Stimulated activated CD4-positive, alpha-beta T cell treated with anti-CD3 and anti-CD28 coated beads, Interleukin-4, amount 100 ng/mL, for 24 hours (primary cell): ENCODE measurements at places on chromosomes 1 and 21.
A peak's percentile ranks its signal among the peaks of the same experiment; 100 is the strongest.

GRCh38 chr1:92484472-92485380, 2.0 kb downstream of the GFI1 start:
- peak; percentile 76 for DNase-seq

GRCh38 chr1:115041654-115042053, 12.0 kb downstream of the TSHB start:
- no peak for DNase-seq

DNA sequence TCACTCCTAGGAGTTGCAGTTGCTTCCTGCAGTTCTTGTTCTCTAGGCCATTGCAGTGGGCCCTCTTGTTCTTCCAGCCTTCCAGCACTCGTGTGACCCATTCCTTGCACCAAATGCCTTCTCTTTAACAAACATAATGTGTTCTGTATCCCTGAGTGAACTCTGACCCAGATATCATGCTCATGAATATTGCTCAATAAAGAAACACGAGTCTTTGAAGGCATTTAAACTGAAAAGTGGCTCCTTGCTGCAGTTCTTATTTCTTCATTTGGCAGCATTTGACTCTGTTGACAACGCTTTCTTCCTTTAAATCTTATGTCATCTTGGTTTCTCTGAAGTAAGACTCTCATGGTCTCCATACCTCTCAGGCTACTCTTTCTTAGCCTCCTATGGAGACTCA, 100.7 kb upstream of the PDE4B start:
- DNase-seq, result no peak

- no peak for DNase-seq
Measured at GRCh38 chr1:84260852-84261518, 40.5 kb upstream of the SAMD13 start.

DNA sequence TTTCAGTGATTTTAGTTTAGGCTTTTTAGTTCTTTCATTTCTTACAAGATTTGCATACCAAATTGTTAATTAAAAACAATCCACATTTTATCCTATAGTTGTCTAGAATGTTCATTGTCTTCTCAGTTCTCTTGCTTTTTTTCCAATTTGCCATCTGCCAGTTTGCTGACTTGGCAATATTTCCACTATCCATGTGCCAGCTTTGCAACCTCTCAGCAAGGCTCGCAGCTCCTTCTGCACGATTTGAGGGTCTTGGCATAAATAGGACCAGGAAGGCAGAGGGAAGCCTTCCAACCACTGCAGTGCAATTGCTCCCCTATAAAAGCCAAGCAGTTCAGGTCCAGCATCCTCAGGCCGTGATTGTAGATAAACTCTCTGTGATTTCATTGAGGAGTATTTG, 306.8 kb upstream of the FMN2 start:
- DNase-seq, result no peak

DNA sequence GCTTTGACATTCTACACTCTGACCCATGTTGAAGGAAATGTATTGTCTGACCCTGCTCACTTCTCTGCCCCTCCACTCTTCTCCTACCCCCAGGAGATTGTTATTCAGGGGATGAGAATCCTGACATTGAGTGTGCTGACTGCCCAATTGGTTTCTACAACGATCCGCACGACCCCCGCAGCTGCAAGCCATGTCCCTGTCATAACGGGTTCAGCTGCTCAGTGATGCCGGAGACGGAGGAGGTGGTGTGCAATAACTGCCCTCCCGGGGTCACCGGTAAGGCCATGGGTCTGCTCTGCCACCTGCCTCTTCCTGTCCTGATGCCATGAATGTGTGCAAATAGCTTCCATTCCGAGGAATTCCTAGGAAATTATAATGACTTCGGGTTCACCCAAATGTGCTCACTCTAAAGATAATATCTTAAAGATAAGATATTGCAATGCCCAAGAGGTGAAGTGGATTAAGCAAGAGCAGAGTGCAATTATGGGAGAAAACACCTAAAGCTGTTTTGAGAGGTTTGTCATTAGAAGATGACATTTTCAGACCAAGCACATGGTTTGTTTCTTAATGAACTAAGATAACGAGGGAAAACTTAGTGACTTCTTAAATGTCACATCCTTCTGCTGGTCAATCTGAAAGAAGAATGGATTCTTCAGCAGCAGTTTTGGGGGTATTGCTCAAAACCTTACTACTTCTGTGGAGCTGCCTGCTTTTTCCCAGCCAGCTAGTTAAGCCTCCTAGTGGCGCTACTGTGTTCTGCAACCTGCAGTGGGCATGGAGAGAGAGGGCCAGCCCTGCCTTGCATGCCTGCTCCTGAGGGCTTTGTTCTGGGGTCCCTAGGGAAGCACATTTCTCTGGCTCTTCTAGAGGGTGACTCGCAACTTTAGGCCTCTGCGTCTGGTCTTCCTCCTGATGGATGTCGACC, 41.6 kb downstream of the LAMC2 start:
- peak; percentile 24 for DNase-seq

- no peak for DNase-seq
Measured at GRCh38 chr1:119676571-119677206, 28.6 kb upstream of the ZNF697 start.

DNA sequence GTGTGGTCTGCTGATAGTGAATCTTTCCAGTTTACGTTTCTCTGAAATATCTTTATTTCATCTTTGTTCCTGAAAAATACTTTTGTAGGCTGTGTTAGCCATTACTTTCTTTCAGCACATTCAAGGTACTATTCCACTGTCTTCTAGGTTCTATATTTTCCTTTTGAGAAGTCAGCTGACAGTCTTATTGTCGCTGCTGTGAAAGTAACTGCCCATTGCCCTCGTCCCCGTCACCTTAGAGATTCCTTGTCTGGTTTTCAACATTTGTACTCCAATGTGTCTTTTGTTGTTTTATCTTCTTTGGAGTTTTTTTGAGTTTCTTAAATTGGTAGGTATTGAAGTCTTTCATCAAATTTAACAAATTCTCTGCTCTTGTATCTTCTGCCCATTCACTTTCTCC, 19.8 kb upstream of the MX2 start:
- no peak for DNase-seq

GRCh38 chr1:155062702-155063411, 683 bp upstream of the EFNA4 start:
- peak; percentile 77 for DNase-seq

DNA sequence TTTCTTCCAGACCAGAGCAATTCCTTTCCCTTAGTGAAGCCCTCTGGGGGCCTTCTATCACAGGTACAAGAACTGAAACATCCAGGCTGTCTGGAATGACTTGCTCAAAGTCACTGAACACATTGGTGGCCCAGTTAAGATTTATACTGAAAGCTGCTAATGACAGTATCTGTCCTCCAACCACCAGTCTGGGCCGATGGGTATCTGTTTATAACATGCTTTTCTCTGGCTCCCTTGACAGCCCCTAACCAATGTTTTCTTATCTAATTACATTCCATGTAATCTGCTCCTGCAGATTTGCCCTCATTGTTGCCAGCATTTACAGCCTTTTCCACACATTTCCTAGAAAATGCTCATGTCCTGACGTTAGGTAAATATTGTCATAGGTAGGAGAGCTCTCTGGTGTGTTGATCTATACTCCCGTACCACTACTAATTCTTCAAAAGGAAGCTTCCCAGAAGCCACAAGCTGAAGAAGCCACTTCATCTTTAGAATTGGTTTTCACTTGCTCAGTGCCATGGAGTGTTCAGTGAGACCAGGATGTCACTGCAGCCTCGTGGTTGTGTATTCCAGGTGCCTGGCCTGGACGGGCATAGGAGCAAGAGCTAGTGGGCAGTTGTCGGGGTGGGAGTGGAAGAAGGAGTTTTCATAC, 163.9 kb downstream of the TSEN15 start:
- DNase-seq, result no peak

GRCh38 chr1:43349594-43350306, 9.0 kb upstream of the CDC20 start:
- DNase-seq, result no peak

- no peak for DNase-seq
Measured at GRCh38 chr21:45823100-45823681, 158.4 kb upstream of the COL6A1 start.

DNA sequence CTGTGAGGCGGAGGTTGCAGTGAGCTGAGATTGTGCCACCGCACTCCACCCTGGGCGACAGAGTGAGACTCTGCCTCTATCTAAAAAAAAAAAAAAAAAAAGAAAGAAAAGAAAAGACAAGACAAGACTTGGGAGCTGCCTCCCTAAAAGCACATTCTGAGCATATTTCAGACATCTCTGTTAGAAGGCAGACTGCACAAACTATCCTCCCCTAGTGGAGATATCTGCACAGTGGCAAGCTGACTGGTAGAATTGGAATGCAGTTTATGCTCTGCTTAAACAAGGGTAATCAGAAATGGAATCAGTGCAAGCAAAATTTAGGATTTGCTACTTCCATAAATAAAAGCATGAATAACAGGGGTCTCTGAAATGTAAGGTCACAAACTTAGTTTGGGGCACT, 31.8 kb downstream of the GNG4 start:
- DNase-seq, result no peak

GRCh38 chr1:39354572-39354971, 136.9 kb upstream of the BMP8A start:
- no peak for DNase-seq

DNA sequence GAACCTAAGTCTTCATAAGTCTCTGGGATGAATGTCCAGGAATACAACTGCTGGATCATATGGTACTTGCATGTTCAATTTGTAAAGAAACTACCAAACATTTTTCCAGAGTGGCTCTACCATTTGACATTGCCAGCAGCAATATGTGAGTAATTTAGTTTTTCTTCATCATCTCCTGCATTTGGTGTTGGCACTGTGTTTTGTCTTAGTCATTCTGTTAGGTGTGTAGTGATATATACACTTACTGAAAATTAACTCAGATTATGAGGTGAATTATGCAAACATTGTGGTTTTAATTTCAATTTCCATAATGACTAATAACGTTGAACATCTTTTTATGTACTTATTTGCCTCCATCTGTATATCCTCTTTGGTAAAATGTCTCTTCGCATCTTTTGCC, 138.7 kb downstream of the LRRC40 start:
- DNase-seq, result no peak

DNA sequence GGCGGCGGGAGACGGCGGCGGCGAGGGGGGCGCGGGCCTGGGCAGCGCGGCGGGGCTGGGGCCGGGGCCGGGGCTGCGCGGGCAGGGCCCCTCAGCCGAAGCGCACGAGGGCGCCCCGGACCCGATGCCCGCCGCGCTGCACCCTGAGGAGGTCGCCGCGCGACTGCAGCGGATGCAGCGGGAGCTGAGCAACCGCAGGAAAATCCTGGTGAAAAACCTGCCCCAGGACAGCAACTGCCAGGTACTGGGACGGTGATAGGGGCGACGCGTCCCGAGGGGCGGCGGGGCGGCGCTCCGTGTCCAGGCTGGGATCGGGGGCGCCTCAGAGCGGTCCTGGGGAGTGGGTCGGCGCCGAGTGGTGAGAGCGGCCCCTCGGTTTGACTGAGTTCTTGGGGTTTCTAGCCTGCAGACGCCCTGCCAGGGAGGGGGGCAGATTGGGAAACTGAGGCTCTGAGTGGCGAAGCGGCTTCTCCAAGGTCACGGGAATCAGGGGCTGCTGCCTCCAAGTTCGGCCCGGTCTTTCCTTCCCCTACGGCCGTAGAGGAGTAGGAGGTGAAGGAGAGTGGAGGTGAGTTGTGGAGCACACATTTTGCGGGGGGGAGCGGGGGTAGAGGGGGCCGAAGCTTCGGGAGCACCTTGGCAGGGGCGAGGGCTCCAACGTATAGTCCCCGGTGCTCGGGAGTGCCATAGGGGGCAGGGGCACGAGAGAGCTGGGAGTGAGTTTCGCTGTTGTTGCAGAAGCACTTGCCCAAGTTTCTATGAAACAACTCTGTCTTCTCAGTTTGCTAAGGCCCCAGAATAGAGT, 508 bp downstream of the RAVER2 start:
- peak; percentile 4 for DNase-seq

GRCh38 chr1:23722652-23723051, 20.6 kb upstream of the ELOA start:
- DNase-seq, result no peak

DNA sequence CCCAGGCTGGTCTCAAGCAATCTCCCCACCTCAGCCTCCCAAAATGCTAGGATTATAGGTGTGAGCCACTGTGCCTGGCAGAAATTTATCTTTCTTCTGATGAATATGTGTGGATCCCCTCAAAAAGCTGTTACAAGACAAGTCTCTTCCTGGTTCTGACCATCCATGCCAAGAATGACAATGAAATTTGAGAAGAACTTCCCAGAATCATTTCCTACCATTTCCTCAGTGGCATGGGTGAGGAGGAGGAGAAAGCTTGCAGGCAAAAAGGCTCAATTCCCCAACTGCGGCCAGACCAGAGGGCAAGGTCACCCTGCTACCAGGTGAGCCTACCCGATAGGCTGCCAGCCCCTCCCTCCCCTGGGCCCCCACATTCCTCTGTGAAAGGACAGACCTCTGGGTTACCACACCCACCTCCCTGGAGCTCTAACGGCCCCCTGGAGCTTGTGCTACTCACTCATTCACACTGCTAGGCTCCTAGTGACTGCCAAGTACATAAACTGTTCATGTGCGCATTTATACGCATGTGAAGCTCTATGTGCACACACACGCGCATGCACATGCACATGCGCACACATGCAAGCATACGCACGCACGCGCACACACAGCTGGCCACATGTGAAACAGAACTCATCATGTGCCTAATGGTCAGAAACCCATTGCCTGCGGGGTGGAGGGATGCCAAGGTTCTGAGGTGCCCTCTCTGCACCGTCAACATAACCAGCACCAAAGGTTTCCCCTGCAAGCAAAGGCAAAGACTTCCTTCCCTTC, 17.0 kb downstream of the MRAP start:
- no peak for DNase-seq

- no peak for DNase-seq
Measured at GRCh38 chr21:38965910-38966504, 160.3 kb downstream of the ETS2 start.

DNA sequence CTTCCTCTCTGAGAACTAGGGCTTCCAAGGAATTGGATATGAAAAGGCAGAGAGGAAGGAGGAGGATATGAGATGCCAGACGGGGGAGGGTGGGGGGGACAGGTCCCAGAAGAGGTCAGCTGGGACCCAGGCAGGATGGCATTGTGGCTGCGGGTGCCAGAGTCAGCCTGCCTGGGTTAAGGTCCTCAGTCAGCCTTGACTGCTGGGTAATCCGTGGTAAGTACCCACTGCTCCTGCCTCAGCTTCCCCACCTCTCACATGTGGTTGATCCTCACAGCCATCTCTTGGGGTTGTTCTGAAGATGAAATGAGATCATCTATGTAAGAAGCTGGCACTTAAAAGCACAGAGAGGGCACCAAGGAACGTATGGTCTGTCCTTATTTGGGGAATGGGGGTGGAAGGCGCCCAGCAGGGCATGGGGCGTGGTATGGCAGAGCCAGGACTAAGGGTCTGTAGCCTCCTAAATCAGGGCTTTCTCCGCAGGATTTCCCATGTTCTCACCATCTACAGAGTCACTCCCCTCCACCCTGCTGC, 23.8 kb downstream of the ELF3 start:
- DNase-seq, result no peak

- no peak for DNase-seq
Measured at GRCh38 chr21:46205166-46205565, 20.9 kb upstream of the SPATC1L start.

- DNase-seq, result no peak
Measured at GRCh38 chr1:211739671-211740411, 64.4 kb upstream of the NEK2 start.

GRCh38 chr1:31418626-31419323, 5.8 kb downstream of the SERINC2 start:
- DNase-seq, result no peak

- no peak for DNase-seq
Measured at GRCh38 chr1:53643041-53643880, 95.7 kb downstream of the GLIS1 start.

- no peak for DNase-seq
Measured at GRCh38 chr1:55585402-55585792, 370.2 kb upstream of the USP24 start.

- DNase-seq, result no peak
Measured at GRCh38 chr21:39662411-39662953, 49.7 kb downstream of the B3GALT5 start.
